CD8-positive, alpha-beta T cell (primary cell): ENCODE measurements at places on chromosomes 2 and 18.
A peak's percentile ranks its signal among the peaks of the same experiment; 100 is the strongest.

DNA sequence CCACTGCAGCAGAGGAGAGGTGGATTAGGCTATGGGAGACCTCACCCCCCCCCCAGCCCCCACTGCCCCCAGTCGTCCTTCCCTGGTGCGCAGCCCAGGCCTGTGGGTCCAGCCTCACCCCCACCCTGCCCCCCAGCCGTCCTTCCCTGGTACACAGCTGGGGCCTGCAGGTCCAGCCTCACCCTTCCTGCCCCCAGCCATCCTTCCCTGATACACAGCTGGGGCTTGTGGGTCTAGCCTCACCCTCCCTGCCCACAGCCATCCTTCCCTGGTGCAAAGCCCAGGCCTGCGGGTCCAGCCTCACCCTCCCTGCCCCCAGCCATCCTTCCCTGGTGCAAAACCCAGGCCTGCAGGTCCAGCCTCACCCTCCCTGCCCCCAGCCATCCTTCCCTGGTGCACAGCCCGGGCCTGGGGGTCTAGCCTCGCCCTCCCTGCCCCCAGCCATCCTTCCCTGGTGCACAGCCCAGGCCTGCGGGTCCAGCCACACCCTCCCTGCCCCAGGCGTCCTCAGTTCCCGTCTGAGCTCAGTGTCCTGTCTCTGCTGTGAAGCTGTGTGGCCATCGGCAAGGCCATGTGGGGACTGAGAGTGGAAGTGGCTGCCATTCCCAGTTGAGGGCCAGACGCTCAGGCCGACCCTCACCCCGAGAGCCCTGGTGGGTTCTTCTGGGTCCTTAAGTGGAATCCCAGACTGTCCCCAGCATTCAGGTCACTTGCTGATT is 86.8 kb upstream of the SNTG2 start:
- DNase-seq: no peak

- no peak for DNase-seq
Measured at GRCh38 chr2:189870381-189871085, 86.3 kb downstream of the PMS1 start.

DNA sequence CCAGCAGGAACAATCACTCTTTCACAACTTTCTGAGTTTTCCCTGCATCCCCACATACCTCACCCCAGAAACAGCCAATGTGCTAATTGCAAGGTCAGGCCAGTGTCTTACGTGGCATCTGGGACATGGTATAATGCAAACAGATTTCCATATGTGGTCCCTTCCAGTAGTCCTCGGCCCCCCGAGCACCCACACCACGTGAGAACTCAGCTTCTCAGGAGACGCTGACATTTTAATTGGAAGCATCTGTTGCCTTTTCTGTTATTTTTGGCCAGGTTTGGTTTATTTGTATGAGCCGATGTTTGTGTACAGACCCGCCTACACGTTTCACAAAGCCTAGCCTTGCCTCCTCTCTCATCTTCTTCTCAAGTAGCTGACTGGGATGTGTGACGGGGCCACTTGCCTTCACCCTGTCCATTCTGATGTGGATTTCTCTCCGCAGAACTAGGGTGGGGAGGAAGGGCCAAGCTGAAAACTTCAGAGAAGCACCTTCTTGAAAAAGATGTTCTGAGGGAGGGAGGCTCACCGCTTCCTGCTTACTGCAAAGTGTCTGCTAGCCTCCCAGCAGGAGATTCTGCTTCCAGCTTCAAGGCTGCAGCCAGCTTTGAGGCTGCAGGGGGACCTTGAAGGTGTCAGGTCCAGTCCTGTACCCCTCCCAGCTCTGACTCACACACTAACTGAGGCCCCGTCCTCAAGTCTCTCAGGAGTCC is 109.6 kb upstream of the SLC14A2 start:
- DNase-seq: no peak

- DNase-seq: no peak
Measured at GRCh38 chr2:226066873-226067272, 667.4 kb downstream of the NYAP2 start.

GRCh38 chr18:63363951-63364350 is 3.1 kb downstream of the KDSR start:
- DNase-seq: peak; percentile 31

- no peak for DNase-seq
Measured at GRCh38 chr18:55863876-55864275, 275.9 kb upstream of the TCF4 start.

- DNase-seq: no peak
Measured at GRCh38 chr2:195493416-195493815, 163.6 kb upstream of the SLC39A10 start.

DNA sequence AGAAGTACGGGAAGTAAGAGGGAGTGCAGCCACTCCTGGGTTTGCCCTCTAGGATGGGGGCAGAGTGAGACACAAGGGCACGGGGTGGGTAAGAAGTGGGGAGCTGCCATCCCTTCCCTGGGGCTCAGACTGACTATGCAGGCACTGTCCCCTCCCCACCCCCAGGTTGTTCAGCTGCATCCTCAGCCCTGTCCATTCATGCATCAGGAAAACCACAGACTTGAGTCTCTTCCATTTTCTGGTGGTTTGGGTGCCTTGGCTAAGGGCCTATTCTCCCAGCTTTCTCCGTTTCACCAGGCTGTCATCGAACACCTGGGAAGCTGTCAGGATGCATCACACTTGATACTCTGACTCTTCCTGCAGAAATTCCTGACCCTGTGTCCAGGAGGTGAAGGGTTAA is 111.9 kb downstream of the TFCP2L1 start:
- no peak for DNase-seq

DNA sequence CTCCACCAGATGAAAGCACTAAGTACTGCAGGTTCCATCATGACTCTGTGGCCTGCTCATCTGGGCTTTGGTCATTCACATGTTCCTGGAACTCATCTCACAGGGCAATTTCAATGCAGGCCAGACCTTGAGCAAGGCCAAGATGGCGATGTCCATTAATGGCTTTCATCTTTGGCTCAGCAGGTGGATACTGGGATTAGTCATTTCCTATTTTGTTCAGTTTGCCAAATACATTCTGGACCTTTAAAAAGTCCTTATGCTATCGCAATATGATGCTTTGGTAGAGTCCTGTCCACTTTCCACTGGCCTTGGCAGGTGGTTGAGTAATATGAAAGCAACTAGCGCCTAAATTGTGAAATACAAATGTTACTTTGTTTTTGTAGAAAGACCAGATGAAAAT is 170.1 kb upstream of the REV1 start:
- DNase-seq: no peak

DNA sequence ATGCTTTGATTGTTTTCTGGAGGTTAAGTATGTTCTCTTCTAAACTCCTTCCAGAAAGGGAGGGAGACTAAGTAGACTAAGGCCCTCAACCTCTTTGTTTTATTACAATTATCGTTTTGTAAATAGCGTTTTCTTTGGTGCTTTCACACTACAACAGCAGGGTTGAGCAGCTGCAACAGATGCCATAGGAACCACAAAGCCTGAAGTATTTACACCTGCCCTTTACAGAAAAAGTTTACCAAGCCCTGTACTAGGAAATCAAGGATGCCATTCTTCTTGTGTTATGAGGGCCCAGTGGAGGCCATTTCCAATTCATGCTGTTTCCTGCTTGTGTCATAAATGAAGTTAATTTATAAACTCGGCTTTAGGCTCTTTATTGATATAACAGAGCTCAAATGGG is 914.8 kb downstream of the DCDC2C start:
- no peak for DNase-seq

- no peak for DNase-seq
Measured at GRCh38 chr2:98157557-98157956, 70.6 kb downstream of the VWA3B start.
